ENCODE measurements at places on chromosomes 3 and 15.

DNA sequence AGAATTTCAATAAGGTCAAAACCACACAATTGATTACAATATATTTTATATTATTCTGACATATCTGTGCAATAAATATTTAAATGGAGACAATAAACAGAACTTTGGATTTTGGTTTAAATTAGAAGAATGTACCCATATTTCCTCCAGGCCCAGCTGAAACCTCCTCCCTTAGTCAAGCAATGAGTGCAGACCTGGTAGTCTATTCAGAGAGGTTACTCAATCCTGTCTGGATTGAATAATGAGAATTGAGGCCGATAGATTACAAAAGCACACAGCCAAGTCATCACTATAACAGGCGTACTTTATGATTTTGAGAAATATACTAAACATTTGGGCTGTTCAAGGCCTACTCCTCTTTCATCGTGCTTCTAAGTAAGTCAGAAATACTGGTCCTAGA lies 114.5 kb upstream of the STRIT1 start:
- no peak for DNase-seq

DNA sequence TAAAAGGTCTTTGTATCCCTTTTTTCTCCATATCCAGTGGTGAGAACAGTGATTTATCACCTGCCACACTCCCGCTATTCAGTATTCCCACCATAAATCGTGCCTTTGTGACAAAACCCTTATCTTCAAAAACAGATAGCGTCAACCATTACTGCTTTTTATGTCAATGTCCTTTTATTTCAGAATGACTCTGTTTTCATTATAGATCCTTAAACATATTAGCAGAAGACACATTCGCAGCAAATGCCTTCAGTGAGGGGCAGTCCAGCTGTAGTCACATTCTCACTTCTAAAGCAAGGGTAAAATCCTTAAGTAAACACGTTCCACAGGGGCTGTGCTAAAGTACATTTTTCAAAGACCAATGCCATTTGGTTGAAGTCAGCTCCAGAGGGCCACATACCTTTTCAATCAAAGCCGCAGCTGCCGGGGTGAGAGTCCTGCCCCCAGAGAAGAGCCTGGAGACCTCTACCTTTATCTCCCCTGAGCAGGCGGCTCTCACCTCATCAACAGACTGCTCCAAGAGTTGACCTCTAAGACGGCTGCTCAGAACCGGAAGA lies 53.4 kb downstream of the PDZRN3 start:
- DNase-seq = no peak

DNA sequence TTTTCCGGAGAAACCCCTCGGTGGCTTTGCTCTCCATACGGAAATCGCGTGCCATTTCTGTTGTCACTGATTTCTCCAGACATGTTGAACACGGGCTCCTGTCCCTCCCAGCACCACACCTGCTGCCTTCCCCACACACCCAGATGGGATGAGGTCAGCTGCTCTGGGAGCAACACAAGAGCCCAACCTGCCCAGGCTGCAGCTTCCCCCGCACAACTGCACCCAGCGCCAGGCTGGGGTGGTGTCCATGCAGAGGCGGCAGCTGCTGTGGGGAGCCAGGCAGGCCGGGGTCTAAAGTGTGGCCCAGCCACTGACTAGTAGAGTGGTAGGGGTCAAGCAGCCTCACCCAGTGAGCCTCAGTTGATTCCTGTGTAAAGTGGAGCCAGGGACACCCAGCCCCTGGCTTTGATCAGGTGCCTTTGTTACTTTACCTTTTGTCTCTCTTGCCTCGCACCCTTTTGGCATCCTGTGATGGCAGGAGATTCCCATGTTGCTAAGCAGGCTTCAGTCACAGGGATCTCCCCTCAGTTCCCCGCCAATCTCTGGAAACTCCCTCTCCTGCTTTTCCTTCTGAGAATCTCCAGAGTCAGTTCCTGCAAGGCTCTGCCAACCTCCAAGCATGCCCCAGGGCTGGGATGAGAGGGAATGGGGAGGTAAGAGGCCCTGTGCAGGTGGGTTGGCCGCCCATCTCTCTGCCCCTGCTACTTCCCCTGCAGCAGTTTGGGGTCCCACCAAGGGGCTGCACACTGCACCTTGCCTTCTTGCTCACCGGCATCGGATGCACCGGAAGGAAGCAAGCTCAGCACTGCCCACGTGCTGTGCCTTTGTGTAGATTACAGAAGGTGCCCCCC lies 91.8 kb upstream of the ALDH1A3 start:
- no peak for DNase-seq

DNA sequence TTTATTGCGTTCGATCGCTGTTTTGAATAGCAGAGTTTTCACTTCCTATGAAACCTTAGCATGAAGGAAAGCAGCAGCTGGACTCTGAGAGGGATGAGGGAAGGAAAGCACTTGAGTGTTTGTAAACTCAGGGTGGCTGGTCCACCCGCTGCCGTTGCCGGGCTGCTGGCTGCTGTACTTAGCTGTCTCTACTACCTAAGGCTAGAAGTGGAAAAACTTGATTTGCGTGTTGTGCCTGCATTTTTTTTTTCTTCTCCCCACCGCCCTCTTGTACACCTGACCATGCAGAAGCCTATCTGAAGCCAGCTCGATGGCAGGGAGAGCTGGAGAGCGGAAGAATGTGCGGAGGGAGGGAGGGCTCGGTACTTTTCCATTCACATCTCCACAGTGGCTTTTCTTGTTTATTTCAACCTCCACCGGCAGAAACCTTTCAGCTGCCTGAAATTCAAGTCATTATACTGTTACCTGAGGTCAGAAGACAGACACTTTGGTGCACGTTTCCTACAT lies 4.8 kb upstream of the BCL6 start:
- no peak for DNase-seq

DNA sequence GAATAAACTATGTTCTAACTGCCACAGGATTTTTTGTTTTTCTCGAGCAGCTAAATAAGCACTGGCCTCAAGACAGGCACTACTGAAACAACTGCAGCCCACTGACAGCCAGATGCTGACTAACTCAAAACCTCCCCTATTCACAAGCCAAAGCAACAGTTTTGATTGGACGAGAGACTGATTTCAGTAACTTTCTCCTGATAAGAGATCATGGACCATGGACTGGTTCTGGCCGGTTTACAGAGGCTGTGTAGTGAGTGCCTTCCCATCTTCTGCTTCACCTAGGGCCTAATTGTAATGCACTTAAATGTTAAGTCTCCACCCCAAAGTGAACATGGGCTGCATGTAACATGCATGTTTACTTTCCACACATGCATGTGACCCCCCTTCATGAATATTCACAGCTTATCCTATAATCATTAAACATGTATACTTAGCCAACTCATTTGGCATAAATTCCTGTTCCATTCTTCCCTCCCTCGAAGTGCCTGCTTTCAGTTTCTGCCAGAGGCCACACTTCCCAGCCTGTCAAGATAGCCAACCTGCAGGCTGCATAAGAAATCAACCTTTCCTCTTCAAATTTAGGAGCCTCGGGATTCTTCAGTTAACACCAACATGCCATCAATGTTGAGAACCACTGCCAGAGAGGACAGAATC lies 108.2 kb downstream of the ULK4 start:
- DNase-seq = no peak

All from T follicular helper cell (primary cell).